ENCODE measurements at places on chromosomes 5 and 9. TPM values are rescaled to one million over a fixed set of nuclear protein-coding genes. Genes with fewer than 3 reads are reported as not detected.

DNA sequence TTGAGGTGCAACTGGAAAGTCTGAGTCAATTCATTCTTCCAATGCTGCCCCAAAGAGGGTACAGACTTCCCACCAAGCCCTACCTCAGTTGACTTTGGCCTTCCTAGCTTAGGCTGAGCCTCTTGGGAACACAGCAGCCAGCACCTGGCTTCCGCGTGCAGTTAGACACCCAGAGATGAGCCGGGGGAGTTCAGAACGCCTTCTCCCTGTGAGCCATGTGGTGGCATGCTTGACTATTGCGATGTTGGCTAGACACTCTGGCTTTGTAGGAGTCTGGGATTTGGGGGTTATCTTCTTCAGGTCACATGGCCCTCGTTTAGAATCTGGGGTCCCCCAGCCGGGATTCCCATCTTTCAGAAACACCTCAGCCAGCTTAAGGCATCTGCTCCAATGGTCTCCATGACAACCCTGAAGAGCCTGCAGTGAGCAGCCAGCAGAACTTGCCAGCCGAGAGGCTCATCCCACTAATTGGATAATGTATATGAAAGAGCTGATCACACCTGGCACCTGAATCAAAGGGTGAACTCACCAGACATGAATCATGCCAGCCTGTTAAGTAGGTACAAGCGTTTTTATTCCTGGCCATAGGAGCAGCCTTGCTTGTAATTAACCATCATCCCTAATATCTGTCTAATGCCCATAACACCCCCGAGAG lies 167.5 kb downstream of the SYK start:
- DNase-seq, result no peak

DNA sequence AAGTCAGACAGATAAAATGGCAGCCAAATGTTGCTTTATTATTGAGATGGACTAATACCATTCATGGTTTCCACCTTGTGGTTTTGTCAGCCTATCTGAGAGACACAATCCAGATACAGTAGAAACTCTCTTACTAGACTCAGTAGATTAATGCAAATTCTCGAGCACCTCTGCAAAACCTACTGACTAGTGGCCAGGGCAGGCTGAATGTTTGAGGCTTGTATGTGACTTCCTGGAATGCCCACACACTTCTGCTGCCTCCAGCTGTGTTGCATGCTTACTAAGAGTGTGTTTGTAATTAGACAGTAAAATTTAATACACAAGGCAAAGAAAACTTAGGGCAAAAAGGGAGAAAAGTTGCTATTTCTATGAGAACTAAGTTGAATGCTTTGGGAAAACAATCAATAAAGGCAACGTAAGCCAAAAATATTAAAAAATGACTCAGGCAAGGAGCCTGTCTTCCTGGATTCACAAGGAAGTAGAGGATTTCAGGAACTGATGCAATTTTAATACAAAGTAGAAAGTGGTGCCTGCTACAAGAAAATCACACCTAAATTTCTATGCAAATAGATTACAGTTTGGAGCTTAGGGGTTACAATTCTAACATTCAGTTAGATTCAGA lies 30.2 kb upstream of the CCNG1 start:
- DNase-seq, result no peak

DNA sequence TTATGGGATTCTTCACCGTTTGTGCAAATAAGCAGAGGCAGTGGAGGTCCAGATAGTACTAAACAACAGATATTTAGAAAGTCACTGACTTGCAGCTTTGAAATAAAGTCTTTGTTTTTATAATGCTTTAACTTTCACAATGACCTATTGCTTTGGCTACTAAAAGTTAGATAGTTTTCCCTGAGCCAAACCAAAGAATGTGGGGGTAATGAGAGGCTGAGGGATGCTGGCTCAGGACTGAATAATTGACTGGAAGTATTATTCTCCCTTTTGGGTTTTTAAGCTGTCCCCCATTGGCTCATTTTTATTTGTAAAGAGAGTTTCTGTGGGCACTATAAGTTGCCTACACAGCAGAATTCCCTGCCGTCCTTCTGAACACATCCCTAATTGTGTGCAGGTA lies 99.2 kb upstream of the ACTBL2 start:
- DNase-seq, result no peak

DNA sequence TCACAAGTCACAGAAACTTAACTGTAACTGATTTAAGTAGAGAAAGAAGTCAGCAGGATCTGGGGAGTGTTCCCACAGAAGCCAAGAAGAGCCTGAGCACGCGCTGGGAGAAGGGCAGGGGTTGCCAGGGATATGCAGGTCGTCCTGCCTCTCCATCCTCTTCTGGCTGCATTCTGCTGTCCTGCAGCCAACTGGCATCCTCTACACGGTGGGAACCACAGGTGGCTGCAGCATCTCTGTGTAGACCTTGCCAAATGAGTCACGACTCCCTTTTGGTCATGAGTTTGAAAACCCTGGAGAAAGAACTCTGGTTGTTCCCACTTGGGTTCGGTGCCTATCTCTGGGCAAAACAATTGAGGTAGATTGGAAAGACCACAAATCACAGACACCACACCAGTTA lies 38.4 kb upstream of the PCA3 start:
- no peak for DNase-seq

DNA sequence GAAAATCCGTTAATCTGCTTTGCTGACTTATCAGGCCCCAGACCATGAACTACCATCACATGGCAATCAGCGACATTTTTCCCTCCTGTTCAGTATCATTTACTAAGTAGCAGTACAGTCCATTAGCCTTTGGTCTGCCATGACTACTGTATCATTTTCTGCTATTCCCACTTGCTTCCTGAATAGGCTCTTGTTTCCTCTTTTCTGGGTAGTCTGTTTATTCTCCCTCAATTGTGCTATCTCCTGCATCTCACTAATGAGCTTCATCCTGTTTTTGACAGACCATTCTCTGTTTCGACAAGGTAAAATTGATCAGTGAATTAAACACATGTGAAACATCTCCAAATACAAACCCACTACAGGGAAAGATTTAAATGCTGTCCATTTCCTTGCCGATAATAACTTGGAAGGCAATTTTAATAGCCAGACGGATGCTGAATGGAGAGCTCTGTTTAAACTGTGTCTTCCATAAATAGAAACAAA lies 263.5 kb upstream of the ANKRD55 start:
- no peak for DNase-seq

DNA sequence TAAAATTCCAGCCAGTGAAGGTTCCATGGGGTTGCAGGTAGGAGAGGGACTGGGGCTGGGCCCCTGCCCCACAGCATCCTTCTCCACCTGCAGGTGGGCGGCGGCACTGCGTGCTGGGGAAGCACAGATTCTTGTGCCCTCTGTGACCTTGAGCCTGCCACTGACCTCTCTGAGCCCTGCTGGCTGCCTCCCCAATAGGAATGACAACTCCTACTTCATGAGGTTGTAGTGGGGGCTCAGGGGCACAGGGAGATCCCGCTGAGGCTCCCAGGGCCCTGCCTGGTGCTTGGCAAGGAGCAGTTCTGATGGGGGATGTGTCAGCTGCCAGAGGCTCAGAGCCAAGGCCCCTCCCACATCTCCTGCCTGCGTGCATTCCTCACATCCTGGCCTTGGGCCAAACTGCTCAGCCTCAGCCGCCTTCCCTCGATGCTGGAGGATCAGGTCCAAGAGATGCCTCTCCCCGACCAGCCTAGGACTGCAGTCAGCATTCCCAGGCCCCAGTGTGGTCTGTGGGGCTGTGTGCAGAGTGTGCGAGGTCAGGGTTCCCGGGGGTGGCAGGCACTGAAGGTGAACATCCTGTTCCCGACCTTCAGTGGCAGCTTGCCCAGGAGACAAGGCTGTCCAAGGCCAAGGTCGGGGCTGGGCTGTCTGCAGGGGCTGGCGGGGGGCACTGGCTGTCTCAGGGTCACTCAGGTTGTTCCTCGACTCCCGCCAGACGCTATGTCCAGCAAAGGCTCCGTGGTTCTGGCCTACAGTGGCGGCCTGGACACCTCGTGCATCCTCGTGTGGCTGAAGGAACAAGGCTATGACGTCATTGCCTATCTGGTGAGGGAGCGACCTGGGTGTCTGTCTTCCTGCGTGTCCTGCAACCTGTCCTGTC lies 7.0 kb downstream of the ASS1 start:
- no peak for DNase-seq

- no peak for DNase-seq
Measured at GRCh38 chr5:73818357-73818756, 192.4 kb downstream of the ARHGEF28 start.

- no peak for DNase-seq
Measured at GRCh38 chr5:140554454-140554853, 2.8 kb downstream of the SRA1 start.

- no peak for DNase-seq
Measured at GRCh38 chr9:13137426-13137825, 142.1 kb downstream of the MPDZ start.

DNA sequence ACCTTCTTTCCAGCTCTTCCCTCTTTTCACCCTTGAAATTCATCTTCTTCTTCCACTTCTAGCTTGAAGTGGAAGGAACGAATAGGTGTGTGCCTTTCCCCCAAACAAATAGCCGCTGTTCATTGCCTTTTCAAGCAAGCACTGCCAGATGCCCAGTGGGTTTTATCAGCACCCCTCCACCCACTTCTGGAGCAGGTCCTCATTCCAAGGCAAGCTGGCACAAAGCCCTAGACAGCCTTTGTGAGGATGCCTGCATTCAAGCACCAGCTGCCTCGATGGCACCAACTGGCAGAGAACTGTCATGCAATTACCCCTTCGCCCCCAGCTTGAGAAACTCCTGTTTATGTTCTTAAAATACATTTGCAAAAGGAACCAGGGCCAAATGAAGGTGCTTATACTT lies 36.5 kb downstream of the SERINC5 start:
- no peak for DNase-seq

DNA sequence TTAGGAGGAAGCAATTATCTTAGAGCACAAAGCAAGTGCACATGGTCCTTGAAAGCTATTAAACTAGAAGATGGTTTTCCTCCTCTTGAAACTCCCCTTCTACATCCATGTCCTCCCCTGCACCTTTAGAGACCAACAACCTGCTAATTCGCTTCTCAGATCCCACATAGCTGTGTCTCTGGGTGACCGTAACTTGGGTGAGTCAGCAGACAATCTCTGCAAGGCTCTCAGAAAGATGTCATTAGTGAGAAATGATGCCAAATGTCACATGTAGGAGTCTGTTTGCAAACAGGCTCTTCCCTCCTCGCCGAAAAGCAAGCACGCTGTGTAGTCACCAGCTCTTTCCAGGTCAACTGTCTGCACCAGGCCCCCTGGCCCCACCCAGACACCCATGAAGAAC lies 291.8 kb downstream of the SLIT3 start:
- DNase-seq, result no peak

The FBP2 gene
- total RNA-seq, result not detected

The GCNT4 gene
- total RNA-seq, result 5.2 TPM

The ZNF883 gene
- total RNA-seq, result 2.1 TPM

Data from esophagus muscularis mucosa (tissue), 4 donors.